ENCODE measurements at places on chromosomes 5 and 9.
A peak's percentile ranks its signal among the peaks of the same experiment; 100 is the strongest.

GRCh38 chr9:19999491-20000057 lies 210.7 kb upstream of the SLC24A2 start:
- DNase-seq, result peak; percentile 3

GRCh38 chr5:154025951-154026350 lies 12.8 kb downstream of the FAM114A2 start:
- DNase-seq, result no peak

DNA sequence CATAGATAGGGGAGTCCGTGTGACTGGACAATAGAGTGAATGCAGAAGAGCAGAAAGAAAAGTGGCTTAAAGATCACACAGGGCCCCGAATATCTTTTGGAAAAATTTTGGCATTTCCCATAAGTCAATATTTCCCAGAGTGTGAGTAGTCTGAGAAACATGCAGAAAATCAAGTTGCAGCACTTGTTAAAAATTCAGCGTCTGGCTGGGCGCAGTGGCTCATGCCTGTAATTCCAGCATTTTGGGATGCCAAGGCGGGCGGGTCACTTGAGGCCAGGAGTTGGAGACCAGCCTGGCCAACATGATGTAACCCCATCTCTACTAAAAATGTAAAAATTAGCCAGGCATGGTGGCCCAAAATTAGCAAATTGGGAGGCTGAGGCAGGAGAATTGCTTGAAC lies 227.0 kb downstream of the DRD1 start:
- DNase-seq, result no peak

DNA sequence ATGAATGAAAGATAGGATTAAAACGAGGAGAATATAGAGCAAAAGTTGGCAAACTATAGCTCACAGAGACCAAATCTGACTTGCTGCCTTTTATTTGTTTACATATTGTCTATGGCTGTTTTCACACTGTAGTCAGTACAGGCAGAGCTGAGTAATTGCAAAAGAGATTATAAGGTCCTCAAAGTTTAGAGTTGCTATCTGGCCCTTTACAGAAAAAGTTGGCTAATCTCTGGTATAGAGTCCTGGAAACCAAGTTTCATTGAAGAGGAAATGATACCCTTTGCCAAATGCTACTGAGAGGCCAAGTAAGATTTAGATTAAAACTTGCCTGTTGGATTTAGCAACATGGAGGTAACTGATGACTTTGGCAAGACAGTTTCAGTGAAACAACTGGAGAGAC lies 36.0 kb downstream of the LYRM7 start:
- DNase-seq, result no peak

DNA sequence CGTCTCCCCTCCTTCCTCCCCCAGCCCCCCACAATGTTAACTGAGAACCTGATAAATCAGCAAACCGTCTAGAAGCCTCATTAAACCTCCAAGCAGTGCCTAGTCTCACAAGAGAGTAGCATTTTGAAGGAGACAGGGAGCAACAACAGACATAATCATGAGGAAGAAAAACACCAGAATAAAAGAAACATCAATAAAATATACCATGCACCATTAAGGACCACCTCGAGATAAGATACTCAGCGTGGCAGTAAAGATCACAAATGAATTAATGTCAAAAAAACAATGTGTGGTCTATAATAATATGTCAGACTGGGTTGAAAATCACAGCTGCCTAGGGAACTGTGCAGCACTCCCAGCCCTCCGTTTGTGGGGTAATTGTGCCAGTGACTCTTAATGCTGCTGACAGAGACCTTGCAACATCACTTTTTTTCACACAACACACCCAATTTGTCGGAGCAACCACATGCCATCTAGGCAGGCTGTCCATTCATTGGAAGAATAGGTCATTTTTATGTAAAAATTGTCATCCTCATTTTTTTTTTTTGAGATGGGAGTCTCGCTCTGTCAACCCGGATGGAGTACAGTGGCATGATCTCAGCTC lies 450.8 kb upstream of the WWC1 start:
- no peak for DNase-seq

DNA sequence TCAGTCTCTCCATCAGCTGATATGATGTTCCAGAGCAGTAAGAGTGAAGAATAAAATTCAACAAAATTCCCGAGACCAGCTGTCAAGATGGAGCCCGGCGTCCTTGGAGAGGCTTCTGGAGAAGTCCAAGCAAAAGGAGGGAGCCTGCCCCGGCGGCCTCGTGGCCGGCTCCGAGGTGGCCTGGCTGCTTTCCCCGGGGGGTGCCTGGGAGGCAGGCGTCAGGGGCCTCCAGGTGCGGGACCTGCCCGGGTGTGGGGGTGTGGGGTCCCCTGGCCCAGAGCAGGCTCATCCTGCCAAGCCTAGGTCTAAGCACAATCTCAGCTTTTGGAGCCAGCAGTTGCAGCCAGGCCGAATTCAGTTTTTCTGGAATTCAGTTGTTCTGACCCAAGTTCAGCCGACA lies 122.6 kb upstream of the IQGAP2 start:
- no peak for DNase-seq

GRCh38 chr9:93978551-93978950 lies 23.4 kb upstream of the BARX1 start:
- DNase-seq, result no peak

DNA sequence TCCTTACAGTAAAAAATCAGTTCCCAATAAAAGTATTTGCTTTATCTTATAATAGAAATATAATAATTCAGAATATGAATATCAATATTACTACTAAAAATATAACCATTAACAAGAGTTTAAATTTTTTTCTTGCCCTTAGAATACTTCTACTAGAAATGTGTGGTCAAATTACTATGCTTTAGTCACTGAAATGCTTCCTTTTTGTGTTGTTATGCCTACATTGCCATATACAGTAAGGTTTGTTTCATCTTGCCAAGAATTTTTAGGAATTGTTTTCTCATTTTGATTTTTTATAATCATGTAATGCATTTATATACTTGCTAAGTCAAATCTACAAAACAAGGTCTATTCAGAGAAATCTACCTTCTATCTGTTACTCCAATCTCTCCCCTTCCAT lies 181.7 kb downstream of the CDK5RAP2 start:
- DNase-seq, result no peak

DNA sequence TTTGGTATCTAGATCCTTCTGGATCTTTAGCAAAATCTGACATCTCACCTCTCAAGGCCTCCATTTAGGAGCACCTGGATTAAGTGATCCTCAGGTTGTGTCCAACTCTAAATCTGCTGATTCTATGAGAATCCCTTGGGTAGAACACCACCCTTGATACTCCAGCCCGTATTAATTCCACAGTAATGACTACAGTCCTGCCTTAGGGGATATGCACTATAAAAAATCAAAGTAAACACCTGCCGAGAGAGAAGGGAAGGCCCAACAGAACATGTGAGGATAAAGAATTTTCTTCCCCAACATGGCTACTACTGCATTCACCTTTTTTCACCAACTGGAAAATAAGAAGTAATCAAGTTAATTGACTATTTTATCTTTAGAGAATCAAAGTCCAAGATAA lies 27.6 kb downstream of the DAP start:
- no peak for DNase-seq

DNA sequence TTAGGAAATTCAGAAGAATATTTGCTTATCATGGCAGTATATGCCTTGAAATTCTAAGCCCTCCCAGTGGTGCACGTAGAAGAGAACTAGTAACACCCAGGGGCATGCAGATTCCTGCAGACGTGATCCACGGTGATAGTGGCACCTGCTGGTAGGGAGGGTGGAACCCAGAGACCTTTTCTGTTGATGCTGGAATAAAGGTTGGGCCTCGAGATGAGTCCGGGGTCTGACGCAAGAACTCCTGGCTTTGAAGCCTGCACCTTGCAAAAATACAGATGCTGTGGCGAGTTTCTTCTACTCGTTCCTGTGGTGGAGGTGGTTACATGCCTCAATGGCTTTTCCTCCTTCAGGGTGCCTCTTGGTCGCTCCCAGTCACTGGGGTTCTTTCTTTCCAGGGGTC lies 39.5 kb upstream of the PHF2 start:
- no peak for DNase-seq

DNA sequence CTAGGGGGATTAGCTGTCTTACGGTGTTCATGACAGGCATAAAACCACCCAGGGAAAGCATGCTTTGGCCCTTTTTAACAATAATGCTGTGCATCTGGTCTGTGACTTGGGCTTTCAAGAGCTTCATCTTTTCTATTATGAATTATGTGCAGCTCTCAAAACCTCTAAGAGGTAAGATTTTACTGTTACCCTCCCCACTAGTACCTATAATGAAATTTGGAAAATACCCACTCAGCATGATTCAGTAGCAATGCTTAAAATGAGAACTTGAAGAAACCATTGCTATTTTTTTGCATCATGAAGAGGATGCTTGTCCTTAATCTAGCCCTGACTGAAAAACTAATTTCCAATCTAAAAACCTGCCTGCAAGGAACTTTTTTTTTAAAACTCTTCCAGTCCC lies 5.8 kb upstream of the LHFPL2 start:
- no peak for DNase-seq

- DNase-seq, result peak; percentile 49
These were observed 5.4 kb upstream of the LCN15 start for GRCh38 chr9:136769710-136770191.

GRCh38 chr9:97406620-97407177 lies 5.2 kb upstream of the TDRD7 start:
- DNase-seq, result no peak

DNA sequence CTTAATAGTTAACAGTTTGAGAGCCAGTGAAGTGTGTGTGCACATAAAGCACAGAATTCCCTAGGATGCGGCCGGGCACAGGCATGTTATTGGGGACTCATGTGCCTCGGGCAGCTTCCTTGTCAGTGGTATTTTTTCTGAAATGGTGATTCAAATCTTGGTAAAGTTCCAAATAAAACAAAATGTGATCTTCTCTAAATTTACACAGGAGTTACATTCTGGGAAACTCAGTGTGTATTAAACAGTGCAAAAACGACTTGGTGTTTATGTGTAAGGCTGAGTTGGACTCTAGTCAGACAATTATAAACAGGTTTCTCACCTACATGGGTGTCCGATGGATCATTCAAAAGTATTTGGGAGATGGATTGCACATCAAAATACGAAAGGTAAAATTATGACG lies 48.9 kb downstream of the BOD1 start:
- DNase-seq, result no peak

DNA sequence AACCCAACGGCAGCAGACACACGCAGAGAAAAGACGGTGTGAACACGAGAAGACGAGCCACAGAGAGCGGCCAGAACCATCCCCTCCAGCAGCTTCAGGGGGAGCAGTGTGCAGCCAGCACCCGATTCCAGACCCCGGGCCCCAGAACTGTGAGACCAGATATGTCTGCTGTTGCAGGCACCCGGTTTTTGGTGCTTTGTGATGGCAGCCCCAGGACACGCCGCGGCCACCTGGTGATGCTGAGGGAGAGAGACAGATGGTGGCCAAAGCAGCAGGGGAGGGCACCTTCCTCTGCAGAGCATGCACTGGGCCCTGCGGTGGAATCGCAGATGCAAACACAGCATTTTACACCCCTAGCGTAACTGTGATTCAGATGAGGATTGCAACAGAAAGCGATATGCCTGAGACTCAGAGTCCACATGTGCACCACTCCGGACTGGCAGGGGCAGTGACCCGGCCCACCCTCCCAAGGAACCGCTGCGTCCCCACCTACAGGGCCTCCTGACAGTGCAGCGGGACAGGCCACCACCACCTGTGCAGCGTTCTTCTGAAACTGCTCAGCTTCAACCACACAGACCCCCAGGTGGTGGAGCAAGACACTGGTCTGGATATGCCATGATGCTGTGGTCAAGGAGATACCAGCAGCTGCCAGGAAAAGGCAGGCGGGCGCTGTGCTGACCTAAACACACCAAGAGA lies 24.0 kb downstream of the ZDHHC11B start:
- no peak for DNase-seq

DNA sequence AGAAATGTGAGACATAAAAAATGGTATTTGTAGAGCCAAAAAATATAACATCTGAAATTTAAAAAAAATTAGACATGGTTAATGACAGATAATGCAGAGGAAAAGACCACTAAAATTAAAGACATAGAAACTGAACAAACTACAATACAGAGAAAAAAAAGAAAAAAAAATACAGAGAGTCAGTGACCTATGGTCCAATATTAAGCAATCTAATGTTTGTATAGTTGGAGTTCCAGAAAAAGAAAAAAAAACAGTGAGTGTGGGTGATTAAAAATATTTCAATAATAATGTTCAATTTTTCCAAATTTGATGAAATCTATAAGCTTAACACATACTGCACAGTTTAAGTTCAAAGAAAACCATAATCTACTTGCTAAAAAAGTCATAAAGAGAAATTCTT lies 207.6 kb downstream of the MPDZ start:
- DNase-seq, result no peak

- DNase-seq, result no peak
These were observed 577 bp downstream of the RNF145 start for GRCh38 chr5:159208514-159209437.

DNA sequence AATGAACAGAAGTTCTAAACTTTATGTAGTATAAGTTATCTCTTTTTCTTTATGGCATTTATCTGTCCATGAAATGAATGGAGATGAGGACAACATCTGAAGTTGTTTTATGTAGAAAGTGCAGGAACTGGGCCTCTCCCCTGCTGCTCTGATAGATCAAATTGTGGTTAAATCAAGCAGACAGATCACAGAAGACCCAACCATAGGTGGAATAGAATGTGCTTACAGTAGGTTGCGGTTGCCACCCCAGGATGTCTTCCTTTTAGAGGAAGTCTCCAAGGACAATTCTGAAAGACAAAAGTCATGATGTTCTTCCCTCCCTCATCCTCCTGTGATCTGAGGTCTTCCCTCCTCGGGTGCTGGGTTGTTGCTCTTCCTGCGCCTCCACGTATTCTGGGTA lies 12.9 kb downstream of the RASGRF2 start:
- no peak for DNase-seq

DNA sequence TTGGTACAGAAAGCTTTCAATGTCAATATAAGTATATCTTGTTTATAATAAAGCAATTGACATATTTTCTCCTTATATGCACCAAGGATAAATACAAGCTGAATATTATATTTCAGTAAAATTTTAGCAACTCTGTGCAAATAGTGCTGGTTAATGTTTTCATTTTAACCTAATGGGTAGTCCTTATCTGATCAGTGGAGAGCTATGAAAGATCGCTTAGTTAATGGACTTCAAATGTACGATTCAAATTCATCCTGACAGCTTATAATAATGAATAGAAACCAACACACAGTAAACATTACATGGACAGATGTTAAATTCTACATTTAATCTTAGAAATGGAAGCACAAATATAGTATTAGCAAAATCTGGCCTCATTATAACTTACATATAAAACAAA lies 1495.2 kb upstream of the C9orf72 start:
- DNase-seq, result no peak

DNA sequence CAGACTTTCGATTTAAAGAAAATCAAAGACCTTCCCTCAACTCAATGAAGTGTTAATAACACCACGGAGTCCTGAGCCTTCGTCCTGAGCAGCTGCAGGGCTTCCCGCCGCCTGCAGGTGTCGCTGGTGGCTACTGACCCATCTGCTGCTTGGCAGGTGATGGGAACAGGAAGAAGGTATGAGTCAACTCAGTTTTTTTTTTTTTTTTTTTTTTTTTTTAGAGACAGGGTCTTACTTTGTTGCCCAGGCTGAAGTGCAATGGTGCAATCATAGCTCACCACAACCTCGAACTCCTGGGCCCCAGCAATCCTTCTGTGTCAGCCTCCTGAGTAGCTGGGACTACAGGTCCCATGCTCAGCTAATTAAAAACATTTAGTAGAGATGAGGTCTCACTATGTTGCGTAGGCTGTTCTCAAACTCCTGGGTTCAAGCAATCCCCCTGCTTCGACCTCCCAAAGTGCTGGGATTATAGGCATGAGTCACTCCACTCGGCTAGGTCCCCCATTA lies 185.7 kb upstream of the IL12B start:
- peak; percentile 9 for DNase-seq

GRCh38 chr9:79012561-79012960 lies 559.2 kb upstream of the TLE4 start:
- DNase-seq, result no peak

All from stimulated activated CD4-positive, alpha-beta T cell treated with anti-CD3 and anti-CD28 coated beads, Interleukin-15, amount 100 ng/mL, for 1 hour (primary cell).